ENCODE measurements at places on chromosomes 1 and 21.

DNA sequence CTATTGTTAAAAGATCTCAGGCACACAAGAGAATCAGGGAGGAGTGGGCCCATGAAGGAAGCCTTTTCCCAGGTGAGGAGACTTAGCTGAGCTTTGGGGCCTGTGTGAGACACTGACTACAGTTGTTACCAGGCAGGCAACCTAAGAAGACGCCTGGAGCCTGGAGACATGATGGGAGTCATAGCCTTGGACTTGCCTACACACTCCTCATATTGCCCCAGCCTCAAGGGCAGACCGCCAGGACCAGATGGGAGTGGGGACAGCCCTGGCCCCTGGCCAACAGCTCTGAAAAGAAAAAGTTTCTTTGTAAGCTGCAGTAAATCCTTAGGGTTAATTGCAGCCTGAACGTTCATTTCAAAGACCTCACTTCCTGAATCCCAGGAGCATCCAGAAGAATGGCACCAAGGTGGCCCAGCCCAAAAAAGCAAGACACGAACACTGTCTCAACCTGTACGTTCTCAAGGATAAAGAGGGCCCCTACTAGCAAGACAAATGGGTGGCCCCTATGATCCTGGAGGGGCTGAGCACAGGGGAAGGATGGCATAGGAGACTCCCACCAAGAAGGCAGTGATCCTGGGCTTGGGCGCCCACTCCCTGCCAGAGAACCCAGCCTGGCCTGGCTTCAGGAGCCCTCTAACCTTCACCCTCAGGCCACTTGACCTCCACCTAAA lies 33.2 kb upstream of the BTG2 start:
- DNase-seq: no peak

DNA sequence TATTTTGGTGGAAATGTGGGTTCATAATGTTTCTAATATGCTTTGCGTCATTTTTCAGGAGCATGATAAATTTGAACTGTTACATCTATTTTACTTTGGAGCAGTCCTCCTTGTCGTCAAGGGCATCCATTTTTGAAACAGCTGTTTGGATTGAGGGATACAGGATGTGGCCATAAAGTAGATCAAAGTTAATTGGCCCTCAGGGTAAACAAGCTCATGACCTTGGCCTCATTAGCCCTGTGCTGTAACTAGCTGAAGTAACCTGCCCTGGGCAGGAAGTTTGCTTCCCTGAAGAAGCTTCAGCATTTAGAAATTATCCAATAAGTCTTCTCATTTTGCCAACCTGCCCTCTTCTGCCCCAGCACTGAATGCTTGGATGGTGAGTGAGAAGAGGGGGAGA lies 24.8 kb upstream of the RGL1 start:
- DNase-seq: no peak

DNA sequence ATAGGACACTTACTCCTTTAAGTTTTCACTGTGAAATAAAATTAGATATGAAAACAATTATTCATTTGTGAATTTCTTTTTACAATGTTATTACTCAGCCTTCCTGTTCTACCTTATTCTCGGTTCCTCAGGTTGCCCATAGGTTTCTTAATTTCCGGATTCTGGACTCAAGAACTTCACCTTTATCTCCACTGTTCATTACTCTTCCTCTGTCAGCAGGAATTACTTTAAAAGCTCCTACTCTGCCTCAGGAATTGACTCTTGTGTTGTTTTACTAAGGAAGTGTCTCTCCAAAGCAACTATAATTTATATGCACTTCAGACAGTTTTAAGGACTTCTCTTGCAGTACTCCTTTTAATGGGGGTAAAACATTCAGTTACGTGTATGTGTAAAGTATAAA lies 123.8 kb downstream of the OSBPL9 start:
- no peak for DNase-seq

DNA sequence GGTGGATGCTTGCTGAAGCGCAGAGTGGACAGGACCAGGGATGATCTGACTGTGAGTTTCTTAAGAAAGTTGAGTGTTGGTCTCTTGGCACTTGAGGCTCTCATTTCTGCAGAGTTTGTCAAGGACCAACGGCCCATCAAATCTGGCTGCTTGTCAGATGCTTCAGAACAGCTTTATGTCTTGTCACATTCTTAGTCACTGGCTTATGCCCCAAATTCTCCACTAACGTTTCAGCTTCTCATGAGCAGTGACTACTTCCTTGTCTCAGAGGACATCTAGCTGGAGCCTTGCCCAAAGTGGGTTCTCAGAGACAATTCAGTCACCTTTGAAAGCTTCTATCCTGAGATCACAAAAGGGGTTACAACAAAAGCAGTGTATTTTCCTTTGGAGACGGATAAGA lies 92.3 kb downstream of the ST6GALNAC5 start:
- no peak for DNase-seq

GRCh38 chr1:54297596-54298283 lies 97.8 kb downstream of the MRPL37 start:
- no peak for DNase-seq

- no peak for DNase-seq
Measured at GRCh38 chr1:203361945-203362719, 11.2 kb upstream of the FMOD start.

- DNase-seq: no peak
Measured at GRCh38 chr1:151611288-151611790, 511 bp upstream of the SNX27 start.

DNA sequence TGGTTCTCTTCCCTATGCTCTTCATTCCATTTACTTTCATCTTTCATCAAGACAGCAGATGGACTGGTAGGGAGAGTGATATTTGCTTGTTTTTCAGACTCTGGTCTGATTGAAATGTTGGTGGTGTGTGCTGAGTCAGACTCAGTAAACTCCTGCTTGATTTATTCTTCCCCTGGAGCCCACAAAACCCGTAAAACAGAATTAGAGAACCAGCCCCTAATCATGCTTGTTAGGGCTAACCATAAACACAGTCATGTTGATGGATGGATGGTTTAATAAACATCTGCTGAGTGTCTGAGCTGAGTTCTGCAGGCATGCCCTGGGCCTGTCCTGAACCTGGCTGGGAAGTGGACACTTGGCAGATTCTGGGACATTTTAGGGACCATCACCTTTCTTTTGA lies 24.8 kb downstream of the NOS1AP start:
- no peak for DNase-seq

- DNase-seq: no peak
Measured at GRCh38 chr1:161074676-161075368, 5.1 kb upstream of the ARHGAP30 start.

DNA sequence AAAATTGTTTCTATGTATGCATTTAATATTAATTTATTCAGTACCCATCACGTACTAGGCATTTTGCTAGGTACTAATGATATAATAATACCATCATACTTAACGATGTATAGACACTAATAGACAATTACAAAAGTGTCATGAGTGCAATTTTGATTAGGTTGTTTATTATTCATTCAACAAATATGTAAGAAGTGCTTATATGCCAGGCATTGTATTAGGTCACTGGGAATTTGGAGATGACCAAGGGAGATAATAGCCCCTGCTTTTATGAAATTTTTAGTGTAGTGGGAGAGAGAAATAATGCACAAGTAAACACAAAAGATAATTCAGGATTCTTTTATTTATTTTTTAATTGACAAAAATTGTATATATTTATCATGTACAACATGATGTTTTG lies 18.6 kb downstream of the C1orf185 start:
- DNase-seq: no peak

GRCh38 chr1:62058956-62059355 lies 135.7 kb upstream of the L1TD1 start:
- DNase-seq: no peak

DNA sequence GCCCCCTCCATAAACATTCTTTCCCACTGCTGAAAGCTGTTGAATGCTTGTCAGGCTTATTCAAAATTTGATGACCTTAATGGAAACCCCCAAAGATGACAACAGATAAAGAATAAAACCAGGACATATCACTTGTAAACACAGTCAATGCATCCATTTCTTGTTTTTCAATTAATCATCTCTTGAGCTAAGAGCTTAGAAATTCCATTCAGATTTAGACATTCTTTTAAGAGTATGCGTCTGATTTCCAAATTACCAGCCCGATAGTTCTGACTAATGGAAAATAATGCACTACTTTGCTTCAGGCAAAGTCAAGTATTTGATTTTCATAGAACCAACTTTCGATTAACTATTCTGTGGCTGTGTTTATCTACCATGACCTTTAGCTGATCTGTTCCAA lies 100.6 kb upstream of the RUNX1 start:
- DNase-seq: no peak

GRCh38 chr21:33663241-33663640 lies 20.9 kb downstream of the ITSN1 start:
- no peak for DNase-seq

DNA sequence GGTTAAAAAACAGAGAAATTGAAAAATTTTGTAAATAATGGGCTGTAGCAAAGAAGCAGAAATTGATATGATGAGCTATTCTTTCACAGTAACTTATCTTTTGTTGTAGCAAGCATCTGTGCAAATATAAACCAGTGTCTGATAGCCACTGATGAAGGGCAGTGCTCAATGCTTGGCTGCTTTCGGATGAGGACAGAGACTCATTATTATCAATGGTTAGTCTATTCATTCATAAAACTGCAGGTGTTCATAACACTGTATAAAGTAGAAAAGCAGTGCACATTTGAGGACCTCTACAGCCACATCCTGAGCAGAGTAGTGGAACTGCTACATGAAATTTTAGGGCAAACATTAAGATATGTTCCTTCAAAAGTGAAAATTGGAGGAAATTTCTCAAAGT lies 107.2 kb downstream of the FAF1 start:
- DNase-seq: no peak

DNA sequence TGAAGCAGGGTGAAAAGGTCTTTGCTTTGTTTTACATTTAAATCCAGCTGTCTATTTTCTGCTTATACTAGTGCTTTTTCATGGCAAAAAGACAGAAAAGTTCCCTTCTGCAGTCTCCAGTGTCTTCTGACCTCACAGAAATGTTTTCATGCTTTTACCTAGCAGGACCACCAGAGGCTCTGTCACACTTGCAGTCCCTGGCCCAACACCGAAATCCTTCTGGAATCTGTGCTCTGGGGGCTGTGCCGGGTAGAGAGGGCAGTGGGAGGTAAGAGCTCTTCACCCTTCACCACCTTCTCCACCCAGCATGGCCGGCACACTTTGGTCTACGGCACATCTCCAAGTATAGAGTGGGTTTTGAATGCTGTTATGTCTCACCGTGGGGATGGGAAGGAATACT lies 20.8 kb downstream of the GNAT2 start:
- DNase-seq: no peak

- no peak for DNase-seq
Measured at GRCh38 chr1:9849691-9850441, 26.1 kb upstream of the CLSTN1 start.

- no peak for DNase-seq
Measured at GRCh38 chr1:84603941-84604830, 29.9 kb upstream of the CTBS start.

DNA sequence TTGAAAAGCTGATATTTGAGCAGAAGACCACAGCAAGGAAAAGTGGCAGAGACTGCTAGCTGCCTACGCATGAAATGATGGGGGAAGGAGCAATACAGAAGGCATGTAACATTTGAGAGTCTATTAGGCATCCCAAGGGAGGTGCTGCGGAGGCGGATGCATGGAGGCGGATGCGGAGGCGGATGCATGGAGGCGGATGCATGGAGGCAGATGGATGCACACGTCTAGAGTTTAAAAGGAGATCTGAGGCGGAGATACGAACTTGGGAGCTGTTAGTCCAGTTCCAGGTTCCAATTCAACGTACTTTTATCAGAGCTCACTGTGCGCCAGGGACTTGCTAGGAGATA lies 744 bp upstream of the DDX20 start:
- no peak for DNase-seq

GRCh38 chr1:50350868-50351267 lies 72.4 kb downstream of the DMRTA2 start:
- DNase-seq: no peak

GRCh38 chr1:185406691-185407009 lies 89.6 kb upstream of the IVNS1ABP start:
- no peak for DNase-seq

DNA sequence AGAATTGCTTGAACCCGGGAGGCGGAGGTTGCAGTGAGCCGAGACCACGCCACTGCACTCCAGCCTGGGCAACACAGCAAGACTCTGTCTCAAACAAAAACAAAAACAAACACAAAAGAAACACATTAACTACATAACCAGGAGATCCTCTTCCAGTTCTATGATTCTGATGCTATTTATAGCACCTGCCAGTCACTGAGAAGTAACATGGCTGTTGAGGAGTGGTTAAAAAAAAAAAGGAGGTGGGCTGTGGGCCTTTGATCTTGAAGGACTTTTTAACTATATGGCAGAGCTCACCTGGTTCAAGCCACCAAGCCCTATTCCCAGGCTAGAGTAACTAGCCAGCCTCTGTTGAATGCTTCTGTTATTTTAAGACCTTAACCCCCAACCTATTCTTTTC lies 148.8 kb downstream of the ZBTB18 start:
- DNase-seq: no peak

DNA sequence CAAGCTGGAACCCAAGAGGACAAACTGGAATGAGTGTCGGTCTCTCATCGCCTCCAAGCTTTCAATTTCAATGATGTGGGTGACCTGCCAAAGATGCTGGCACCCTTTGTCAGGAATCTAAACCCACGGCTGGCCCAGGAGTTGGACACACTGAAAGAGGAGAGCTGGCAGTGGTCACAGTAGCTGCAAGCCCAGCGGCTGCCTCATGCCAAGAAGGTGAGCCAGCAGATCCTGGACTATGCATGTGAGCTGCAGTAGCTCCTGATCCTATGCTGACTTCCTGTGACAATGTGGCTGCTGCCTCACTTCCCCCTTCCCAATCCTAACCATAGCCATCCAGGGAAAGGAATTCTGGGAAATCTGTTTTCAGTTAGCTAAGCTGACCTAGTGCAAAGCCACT lies 117.0 kb upstream of the VAV3 start:
- no peak for DNase-seq

- DNase-seq: no peak
Measured at GRCh38 chr1:234925440-234926263, 203.0 kb downstream of the TOMM20 start.

DNA sequence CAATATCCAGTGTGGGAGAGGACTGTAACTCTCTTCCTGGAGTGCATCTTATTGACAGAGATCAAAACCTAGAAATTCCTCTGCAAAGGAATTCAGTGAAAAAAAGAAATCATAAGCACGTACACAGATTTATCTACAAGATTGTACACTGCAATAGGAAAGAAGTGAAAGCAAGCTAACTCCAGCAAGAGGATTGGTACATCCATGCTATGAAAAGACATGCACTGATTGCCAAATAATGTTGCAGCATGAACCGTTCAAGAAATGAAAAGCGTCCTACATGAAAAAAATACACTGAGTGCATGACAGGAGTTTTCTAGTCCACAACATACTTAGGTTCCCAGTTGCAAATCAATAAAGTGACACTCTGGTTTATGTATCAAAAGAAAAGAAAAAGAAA lies 1.9 kb upstream of the MGST3 start:
- DNase-seq: no peak

- DNase-seq: no peak
Measured at GRCh38 chr1:17292299-17293160, 15.5 kb upstream of the PADI4 start.

DNA sequence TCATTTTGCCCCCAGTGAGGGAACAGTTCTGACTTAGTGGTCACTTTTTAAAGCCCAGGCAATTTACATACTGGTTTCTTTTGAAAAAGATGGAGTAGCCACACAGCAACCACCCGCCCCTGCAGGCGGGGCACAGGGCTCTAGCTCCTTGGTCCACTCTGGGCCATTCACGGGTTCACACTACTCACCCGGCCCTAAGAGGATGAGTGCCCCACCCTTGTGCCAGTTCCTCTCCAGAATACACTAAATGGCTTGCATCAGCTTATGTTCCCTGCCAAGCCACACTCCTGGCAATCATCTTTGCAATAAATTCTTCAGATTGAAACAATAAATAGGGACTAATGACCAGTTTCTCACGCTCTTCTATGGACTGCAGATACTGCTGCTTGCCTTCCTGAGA lies 15.7 kb upstream of the ATP13A2 start:
- no peak for DNase-seq
